Endothelial cell of umbilical vein (primary cell): ENCODE measurements at places on chromosomes 3 and 15. TPM values are rescaled to one million over a fixed set of nuclear protein-coding genes. Genes with fewer than 3 reads are reported as not detected.

DUOX2 gene
- total RNA-seq = not detected in 2 replicates

BCL2A1 gene
- total RNA-seq = not detected in 2 replicates

DNA sequence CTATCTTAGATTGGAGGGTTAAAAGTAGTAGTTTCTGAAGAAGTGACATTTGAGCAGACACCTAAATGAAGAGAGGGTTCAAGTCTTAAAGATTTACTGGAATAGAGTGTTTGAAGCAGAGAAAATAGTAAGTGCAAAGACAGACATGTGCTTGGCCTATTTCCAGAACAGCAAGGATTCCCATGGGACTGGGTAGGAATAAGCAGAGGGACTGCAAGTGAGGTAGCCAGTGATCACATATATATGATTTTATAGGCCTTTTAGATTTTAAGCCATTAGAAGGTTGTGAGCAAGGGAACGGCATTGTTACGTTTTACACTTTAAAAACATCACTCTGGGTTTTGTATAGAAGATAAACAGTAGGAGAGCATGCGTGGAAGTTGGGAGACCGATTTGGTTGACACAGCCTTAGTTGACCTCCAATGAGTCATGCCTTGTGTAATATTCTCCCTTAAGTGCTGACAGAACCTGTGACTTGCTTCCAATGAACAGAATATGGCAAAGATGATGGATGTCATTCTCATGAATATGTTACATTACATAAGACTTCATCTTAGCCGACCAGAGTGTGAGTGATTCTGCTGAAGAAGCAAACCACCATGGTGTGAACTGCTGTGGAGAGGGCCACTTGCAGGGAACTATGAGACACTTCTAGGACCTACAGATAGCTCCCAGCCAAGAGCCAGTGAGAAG, 37.1 kb upstream of the SLC4A7 start:
- no peaks in the 10 kb centered on the region for H3K27me3 ChIP-seq
- peak; percentile 49 for DNase-seq
- no peak overlapping the region for H3K4me3 ChIP-seq
- peaks cover 8% of the 10 kb centered on the region for H3K4me1 ChIP-seq

CCDC9B gene
- 46.0 and 47.3 TPM in 2 replicates for total RNA-seq

EIF5A2 gene
- total RNA-seq = 10.9 and 12.3 TPM in 2 replicates

DNA sequence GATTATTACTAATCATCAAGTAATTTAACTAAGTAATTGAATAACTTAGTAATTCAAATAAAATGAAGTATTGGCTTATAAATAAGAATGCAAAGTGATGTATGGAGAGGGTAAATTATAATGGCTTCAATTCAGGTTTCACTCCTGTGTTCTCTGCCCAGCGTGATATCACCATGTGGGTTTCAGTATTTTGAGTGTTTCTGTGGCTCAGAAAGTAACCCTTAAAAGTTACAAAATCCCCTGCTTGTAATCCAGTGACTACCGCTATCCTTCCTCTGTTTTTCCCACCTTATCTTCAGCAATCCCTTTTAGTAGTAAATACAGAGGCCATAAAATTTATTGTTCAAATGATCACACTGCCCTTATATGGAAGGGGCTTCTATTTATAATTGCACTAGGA, 316.4 kb upstream of the CFAP20DC start:
- no peaks in the 10 kb centered on the region for H3K4me1 ChIP-seq
- H3K36me3 ChIP-seq = no peaks in the 10 kb centered on the region
- no peak for DNase-seq
- no peak overlapping the region for H3K27ac ChIP-seq
- no peak overlapping the region for H3K4me3 ChIP-seq

GRM2 gene
- 0.51 TPM in 2 replicates for total RNA-seq

DNA sequence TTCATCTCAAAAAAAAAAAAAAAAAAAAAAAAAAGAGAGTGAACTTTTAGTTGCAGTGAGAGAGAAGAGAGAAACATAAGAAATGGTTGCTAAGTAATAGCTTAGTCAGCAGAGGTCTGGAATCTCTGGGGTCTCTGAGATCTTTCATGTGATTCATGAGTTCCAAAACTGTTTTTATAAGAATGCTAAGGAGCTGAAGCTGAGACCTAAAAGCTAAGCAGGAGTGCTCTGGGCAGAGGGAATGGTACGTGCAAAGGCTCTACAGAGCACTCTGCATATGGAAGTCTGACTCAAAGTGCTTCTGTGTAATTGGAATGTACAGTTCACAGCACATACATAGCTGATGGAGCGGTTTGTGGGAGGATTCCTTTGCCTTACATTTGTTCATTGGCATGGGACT, 66.3 kb upstream of the LRIG1 start:
- H3K27ac ChIP-seq = no peak overlapping the region
- H3K27me3 ChIP-seq = peaks cover 1% of the 10 kb centered on the region
- H3K4me3 ChIP-seq = no peak overlapping the region
- DNase-seq = no peak
- H3K36me3 ChIP-seq = no peaks in the 10 kb centered on the region

- peak; percentile 85 for DNase-seq
- no peak overlapping the region for H3K4me3 ChIP-seq
- H3K27ac ChIP-seq = peak overlapping the region; percentile 40
- peaks cover 51% of the 10 kb centered on the region for H3K4me1 ChIP-seq
- no peaks in the 10 kb centered on the region for H3K36me3 ChIP-seq
- peaks cover 29% of the 10 kb centered on the region for H3K27me3 ChIP-seq
These were observed 57.3 kb upstream of the PLXNA1 start for GRCh38 chr3:126925411-126926171.

GRCh38 chr15:68302729-68303128, 25.2 kb downstream of the FEM1B start:
- no peak overlapping the region for H3K27ac ChIP-seq
- no peak for DNase-seq
- no peak overlapping the region for H3K4me3 ChIP-seq
- H3K4me1 ChIP-seq = peaks cover 3% of the 10 kb centered on the region
- no peaks in the 10 kb centered on the region for H3K36me3 ChIP-seq

- no peaks in the 10 kb centered on the region for H3K4me1 ChIP-seq
- H3K4me3 ChIP-seq = no peak overlapping the region
- H3K27ac ChIP-seq = no peak overlapping the region
- DNase-seq = no peak
These were observed 273.2 kb downstream of the PDZRN3 start for GRCh38 chr3:73351423-73352071.

SLC6A20 gene
- total RNA-seq = not detected in 2 replicates

HRH1 gene
- 16.2 and 22.0 TPM in 2 replicates for total RNA-seq

GRCh38 chr15:90264671-90265070, 801 bp upstream of the NGRN start:
- peaks cover 3% of the 10 kb centered on the region for H3K36me3 ChIP-seq
- no peak overlapping the region for H3K4me3 ChIP-seq
- H3K27ac ChIP-seq = peak overlapping the region; percentile 76

DNA sequence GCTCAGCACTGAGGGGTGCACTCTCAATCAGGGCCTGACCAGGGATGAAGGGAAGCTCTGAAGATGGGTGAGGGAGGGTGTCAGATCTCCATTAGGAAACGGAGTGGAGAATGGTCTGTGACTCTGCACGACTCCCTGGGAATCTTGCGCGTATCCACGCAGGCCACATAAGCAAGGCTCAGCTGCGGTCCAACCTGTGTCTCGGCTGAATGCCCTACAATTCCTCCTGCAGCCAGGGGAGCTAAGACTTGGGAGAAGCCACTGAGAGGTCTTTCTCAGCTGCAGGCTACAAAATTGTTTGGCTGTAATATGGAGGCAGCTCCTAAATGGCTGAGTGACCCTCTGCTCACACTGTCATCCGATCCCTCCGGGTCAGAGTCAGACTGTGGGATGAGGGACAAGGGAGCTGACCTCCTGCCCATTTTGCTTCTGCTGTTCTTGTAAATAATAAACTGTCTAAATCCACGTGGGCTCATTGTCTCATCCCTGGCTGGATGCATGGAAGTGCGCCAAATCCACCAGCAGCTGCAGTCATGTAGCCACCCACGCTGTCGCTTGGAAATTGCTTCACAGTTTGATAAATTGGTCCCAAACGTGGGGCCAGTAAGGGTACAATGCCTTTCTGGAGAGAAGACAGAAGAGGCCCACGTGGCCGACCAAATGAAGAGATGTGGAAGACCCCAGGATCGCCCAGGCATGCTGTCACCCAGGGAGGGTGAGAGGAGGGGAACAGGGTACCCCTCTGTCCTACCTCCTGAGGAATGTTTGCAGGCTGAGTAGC, 30.5 kb downstream of the ALS2CL start:
- H3K4me3 ChIP-seq = no peak overlapping the region
- no peak for DNase-seq
- no peaks in the 10 kb centered on the region for H3K4me1 ChIP-seq
- H3K27ac ChIP-seq = no peak overlapping the region
- no peaks in the 10 kb centered on the region for H3K36me3 ChIP-seq
- no peaks in the 10 kb centered on the region for H3K27me3 ChIP-seq

- DNase-seq = no peak
- no peaks in the 10 kb centered on the region for H3K27me3 ChIP-seq
- H3K36me3 ChIP-seq = peaks cover 6% of the 10 kb centered on the region
- H3K4me1 ChIP-seq = no peaks in the 10 kb centered on the region
- no peak overlapping the region for H3K27ac ChIP-seq
- H3K4me3 ChIP-seq = no peak overlapping the region
These were observed 29.6 kb upstream of the NFKBIZ start for GRCh38 chr3:101819649-101820206.

- H3K27ac ChIP-seq = no peak overlapping the region
- DNase-seq = no peak
- no peaks in the 10 kb centered on the region for H3K27me3 ChIP-seq
These were observed 133.2 kb downstream of the LIPC start for GRCh38 chr15:58564981-58565380.

GRCh38 chr3:157394411-157394810, 42.2 kb upstream of the PTX3 start:
- no peak overlapping the region for H3K27ac ChIP-seq
- no peaks in the 10 kb centered on the region for H3K36me3 ChIP-seq
- H3K4me3 ChIP-seq = no peak overlapping the region
- DNase-seq = no peak

DNA sequence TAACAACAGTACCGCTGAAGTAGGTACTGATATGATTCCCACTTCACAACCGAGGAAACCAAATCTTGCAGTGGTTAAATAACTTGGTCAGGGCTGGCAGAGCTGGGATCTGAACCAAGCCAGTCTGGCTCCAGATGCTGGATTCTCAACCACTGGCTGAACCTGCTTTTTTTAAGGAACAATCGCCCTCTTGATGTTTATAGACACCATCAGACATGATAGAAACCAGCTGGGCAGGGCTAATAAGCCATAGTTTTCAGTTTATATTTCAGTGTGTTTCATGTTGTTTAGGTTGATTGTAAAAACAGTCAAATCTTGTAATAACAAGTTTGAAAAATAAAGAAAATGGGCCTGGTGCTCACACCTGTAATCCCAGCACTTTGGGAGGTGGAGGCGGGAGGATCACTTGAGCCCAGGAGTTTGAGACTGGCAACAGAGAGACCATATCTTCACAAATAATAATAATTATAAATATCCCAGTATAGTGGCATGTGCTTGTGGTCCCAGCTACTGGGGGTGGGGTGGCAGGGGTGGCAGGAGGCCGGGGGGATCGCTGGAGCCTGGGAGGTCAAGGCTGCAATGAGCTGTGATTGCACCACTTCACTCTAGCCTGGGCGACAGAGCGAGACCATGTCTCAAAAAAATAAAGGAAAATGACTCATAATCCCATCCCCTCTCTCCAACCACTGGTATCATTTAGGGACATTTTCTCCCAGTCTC, 36.7 kb downstream of the XYLB start:
- DNase-seq = no peak
- peaks cover 8% of the 10 kb centered on the region for H3K36me3 ChIP-seq
- no peak overlapping the region for H3K4me3 ChIP-seq
- no peak overlapping the region for H3K27ac ChIP-seq
- no peaks in the 10 kb centered on the region for H3K27me3 ChIP-seq

DNA sequence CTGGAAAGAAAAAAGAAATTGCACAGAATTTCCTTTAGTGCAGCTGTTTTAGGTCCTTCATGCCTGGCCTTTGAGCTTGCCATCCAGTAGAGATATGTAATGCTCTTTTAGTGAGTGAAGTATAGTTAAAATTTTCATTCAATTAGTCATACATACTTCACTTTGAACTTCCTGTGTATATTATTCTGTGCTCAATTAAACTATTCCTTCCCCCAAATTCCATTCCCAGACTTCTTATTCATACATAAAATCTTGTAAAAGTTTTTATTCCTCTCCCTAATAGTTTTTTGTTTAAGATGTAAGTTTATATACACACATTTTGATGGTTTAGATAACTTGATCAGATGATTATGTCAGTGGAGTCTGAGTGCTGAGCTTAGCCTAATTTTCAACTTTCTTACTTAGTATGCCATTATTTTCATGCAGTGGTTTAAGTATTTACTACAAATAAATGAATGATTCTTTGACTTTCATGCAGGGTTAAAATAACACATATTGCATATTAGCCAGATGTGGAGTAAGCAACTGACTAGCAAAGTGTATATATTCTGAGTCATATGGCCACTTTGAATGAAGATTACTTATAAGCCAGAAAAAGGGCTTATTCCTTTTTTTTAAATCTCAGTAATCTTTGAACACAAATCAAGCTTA, 42.5 kb upstream of the ABHD10 start:
- DNase-seq = peak; percentile 84
- peaks cover 70% of the 10 kb centered on the region for H3K4me1 ChIP-seq
- H3K27me3 ChIP-seq = no peaks in the 10 kb centered on the region
- peak overlapping the region; percentile 99 for H3K27ac ChIP-seq
- H3K36me3 ChIP-seq = peaks cover 8% of the 10 kb centered on the region

- H3K27ac ChIP-seq = no peak overlapping the region
- H3K27me3 ChIP-seq = peaks cover 3% of the 10 kb centered on the region
- H3K4me3 ChIP-seq = no peak overlapping the region
These were observed 10.8 kb downstream of the TF start for GRCh38 chr3:133756716-133757694.

FSIP1 gene
- total RNA-seq = 1.1 and 1.2 TPM in 2 replicates

DNA sequence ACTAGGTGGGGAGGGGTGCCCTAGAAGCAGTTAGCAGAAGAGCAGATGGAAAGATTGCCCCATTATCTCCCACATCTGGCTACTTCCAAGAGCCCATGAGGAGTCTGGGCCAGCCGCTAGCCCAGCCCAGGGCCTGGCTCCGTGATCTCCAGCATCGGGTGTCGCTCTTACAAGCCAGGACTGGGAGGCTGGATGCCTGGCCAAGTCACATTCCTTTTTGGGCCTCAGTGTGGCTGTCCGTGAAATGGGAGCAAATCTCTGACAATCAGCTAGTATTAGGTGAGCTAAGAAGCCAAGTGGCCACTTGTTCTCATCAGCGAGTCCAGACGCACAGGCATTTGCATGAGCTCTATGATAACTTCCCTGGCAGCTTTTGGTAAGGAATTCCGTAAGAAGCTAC, 23.3 kb upstream of the DOCK3 start:
- no peak overlapping the region for H3K27ac ChIP-seq
- H3K36me3 ChIP-seq = no peaks in the 10 kb centered on the region
- DNase-seq = no peak
- H3K4me3 ChIP-seq = no peak overlapping the region

CHDH gene
- 0.04 and 0.46 TPM in 2 replicates for total RNA-seq
